Bronchial smooth muscle cell (primary cell): ENCODE measurements at places on chromosomes 1 and 21. TPM values are rescaled to one million over a fixed set of nuclear protein-coding genes. Genes with fewer than 3 reads are reported as not detected.

The NUP210L gene
- total RNA-seq: under 0.01 and 0.17 TPM in 2 replicates

The OR13G1 gene
- not detected in 2 replicates for total RNA-seq

The TMEM50A gene
- 72.6 and 121 TPM in 2 replicates for total RNA-seq

The PLA2G2A gene
- total RNA-seq: not detected in 2 replicates

The RWDD3 gene
- total RNA-seq: 13.0 and 17.0 TPM in 2 replicates

The CNIH3 gene
- total RNA-seq: 25.0 and 28.2 TPM in 2 replicates

The VWA5B1 gene
- total RNA-seq: not detected in 2 replicates

The ACTL8 gene
- 0.09 and 0.16 TPM in 2 replicates for total RNA-seq

The LCE2A gene
- not detected in 2 replicates for total RNA-seq
